RPMI7951 (cell line): ENCODE measurements at places on chromosomes 6 and 20.
A peak's percentile ranks its signal among the peaks of the same experiment; 100 is the strongest.

DNA sequence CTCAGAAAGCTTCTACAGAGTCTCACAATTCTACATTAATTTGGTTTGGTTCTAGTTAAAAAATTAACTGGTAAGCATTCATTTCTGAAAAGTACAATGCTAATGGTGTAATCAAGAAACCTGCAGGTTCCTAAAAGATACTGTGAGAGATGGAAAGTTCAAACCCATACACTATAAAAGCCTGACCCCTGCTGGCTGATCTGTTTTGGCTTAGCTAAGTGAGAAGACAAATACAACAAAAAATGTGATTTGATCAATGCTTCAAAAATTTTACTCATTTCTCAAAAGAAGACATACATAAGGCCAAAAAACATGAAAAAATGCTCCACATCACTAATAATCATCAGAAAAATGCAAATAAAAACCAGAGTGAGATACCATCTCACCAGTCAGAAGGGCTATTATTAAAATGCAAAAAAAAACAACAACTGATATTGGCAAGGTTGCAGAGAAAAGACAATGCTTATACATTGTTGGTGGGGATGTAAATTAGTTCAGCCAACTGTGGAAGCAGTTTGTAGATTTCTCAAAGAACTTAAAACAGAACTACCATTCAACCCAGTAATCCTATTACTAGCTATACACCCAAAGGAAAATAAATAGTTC is 102.8 kb downstream of the MOXD1 start:
- peak; percentile 48 for DNase-seq

DNA sequence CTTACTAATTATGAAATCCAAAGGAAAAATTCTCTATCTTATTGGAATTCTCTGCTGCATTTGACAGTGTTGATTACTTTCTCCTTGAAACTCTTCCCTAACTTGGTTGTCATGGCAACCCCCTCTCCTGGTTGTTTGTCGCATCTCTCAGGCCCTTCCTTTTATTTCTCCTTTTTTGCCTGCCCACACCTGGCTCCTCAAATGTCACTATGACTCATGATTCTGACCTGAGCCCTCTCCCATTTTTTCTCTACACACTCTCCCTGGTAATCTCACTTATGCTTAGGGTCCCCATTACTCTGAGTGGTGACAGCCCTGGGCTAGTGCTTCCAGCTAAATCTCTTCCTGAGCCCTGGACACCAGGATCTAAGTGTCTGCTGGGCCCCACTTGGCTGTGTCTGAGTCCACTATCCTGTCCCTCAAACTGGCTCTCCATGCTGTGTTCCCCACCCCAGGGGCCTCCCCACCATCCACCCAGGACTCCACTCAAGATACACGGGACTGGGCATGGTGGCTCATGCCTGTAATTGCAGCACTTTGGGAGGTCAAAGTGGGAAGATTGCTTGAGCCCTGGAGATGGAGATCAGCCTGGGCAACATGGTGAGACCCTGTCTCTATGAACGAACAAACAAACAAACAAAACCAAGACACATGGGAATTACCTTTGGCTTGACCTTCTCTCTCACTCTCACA is 16.5 kb upstream of the NNAT start:
- no peak for DNase-seq

- no peak for DNase-seq
Measured at GRCh38 chr6:25334793-25335192, 55.6 kb downstream of the CARMIL1 start.

DNA sequence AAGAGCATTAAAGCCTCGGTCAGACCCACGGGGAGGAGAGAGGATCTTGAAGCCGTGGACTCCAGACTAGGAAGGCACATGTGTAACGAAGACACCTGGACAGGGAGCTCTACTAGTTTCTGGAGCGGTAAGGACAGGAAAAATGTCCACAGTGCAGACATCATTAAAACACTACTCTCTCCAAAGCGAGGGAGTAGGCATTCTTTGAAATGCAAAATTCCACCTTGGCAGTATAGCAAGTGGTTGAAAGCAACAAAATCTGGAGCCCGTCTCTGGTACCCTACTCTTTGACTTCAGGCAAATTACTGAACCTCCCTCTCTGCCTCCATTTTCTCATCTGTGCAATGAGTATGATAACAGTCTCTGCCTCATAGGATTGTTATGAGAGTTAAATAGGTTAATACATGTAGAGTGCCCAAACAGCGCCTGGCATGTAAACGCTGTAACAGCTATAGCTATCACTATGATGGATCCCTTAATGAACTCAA is 408 bp upstream of the CRIP3 start:
- DNase-seq, result no peak

DNA sequence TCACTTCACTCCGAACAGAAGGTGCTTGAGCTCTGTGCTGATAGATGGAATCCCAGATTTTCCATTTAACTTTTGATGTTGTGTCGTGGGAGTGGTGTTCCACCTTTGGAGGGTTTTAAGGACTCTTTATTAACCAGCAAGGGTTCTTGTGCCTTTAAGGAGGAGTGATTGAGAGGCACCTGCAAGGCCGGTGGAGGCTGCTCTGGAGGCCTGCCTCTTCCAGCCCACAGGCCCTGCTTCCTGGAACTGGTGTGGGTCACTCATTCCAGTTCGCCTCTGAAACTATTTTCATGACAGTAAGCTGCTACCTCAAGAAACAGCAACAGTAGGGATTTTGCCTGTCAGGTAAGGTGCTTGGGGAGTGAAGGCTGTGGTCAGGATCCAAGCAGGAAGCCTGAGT is 58.8 kb upstream of the APCDD1L start:
- no peak for DNase-seq

- DNase-seq, result no peak
Measured at GRCh38 chr6:159116343-159116742, 52.9 kb upstream of the FNDC1 start.

DNA sequence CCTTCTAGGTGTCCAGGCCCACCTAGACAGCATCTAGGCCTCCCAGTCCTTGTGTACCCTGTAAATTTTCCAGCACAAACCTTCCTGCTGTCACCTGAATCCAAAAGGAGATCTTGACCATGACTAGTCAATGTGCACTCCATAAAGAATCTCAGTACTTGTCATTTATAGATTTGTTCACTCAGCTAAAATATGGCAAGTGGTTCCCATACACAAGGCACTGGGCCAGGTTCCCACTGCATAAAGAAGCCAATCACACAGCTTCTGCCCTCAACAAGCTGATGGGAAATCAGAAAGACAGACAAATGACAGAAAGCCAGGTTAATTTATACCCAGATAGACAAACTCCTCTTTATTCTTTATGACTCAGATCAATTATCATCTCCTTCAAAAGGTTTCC is 526.8 kb downstream of the CD83 start:
- no peak for DNase-seq

GRCh38 chr20:11492386-11492785 is 425.3 kb upstream of the BTBD3 start:
- DNase-seq, result no peak

GRCh38 chr20:50848341-50848808 is 53.5 kb downstream of the BCAS4 start:
- DNase-seq, result peak; percentile 44

DNA sequence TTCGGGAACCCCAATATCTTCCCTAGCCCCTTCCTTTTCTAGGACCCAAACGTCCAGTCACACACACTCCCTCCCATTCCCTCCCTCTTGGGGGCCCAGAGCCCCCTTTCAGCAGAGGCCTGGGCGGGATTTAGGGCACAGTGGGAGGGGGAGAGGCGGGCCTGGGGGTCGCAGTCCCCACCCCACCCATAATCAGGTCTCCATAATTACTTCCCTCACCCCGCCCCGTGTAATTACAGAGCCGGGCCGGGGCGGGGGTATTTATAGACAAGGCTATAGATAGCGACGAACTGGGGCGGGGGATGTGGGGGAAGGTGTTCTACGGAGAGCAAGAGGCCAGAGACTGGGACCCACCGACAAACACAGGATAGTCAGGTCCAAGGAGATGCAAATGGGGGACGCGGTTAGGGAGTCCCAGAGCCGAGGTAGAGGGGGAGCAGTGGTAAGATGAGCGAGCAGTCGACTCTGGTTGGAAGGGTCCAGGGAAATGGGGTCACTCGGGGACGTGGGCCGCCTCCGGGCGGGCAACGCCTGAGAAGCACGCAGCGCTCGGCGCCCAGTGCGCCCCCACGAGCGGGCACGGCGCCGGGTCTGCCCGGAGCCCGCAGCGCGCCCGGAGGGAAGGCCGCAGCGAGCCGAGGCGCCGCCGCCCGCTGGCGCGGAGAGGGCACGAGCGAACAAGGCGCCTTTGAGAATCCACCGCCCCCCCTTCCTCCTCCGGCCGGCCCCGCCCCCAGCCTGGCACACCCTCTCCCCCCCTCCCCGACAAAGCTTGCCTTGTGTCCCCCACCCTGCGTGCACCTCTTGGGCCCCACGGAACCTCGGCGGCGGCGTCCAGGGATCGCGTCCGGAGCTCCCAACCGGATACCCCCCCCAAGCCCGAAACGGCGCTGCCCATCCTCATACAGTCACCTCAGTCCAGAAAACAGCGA is 670 bp upstream of the COL11A2 start:
- peak; percentile 31 for DNase-seq

DNA sequence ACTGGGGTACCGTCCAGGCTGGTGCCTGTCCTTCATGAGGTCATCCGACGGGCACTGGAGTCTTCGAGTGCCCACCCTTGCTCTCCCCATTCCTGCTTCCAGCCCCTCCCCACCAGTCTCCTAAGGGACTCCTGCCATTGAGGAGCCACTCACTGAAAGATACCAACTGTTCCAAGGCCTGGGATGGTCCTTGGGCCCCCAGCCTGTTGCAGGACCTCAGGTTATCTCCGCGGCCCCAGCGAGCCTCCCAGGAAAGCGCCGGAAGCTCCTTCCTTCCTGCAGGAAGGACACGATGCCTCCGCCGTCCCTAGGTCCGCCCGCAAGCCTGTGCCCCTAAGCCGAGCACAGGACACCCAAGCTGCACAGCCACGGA is 1.2 kb downstream of the NKAIN4 start:
- no peak for DNase-seq

GRCh38 chr6:99587792-99588191 is 18.8 kb upstream of the PRDM13 start:
- no peak for DNase-seq

DNA sequence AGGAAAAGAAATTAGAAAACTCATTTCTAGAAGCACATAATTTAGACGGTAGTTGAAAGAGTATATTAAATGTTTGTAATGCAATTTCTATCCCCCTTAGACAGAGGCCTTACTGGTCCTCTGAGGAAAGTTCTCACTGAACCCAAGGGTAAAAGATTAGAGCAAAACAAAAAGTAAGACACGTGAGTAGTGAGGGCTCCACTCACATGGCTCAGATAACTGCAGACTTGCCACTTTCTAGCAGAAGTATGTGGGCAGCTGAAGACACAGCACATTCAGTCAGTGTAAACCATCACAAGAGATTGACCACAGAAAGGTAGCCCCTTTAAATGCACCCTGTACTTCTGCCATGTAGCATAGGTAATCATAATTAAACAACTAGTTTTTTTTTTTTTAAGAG is 193.8 kb downstream of the BTBD9 start:
- no peak for DNase-seq

DNA sequence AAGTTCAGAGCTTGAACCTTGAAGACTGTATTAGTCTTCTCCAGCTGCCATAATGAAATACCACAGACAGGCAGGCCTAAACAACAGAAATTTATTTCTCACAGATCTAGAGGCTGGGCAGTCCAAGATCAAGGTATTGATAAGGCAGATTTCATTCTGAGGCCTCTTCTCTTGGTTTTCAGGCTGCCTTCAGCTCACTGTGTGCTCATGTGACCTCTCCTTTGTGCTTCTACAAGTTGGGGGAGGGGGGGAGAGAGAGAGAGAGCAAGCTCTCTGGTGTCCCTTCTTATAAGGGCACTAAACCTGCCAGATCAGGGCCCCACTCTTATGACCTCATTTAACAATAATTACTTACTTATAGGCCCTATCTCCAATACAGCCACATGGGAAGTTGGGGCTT is 102.6 kb upstream of the RSPO3 start:
- no peak for DNase-seq

GRCh38 chr6:163970846-163971564 is 556.5 kb downstream of the QKI start:
- no peak for DNase-seq

- no peak for DNase-seq
Measured at GRCh38 chr6:157224178-157224950, 99.0 kb downstream of the TMEM242 start.

- no peak for DNase-seq
Measured at GRCh38 chr20:16011056-16011455, 562.2 kb downstream of the KIF16B start.

DNA sequence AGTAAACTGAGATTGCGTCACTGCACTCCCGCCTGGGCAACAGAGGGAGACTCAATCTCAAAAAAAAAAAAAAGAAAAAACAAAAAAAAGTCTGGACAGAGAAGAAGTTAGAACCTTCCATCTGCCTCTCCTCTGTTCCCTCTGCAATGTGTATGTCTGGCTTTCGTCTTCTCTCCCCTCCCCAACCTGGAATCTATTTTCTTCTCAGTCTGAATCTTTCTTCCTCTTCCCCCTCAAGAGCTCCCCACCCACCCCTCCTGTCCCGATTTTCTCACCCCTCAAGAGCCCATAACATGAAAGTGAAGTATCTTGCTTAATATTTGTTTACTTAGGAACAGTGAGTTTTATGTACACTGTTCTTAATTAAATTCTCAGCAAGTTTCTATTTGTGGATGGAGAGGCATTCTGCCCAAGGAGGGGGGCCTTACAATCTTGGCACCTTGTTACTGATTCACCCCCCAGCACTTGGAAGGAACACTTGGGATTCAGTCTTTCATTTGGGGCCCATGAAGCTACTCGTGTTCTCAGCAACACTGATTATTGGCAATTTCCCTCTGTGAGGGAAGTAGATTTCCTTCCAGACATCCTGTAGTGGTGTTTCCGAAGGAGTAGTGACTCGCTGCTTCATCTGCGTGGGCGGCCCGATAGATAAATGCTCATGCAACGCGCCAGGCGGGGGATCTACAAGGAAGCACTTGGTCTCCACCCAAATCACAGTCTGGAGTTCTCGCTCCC is 69.3 kb upstream of the SRSF6 start:
- DNase-seq, result peak; percentile 37

DNA sequence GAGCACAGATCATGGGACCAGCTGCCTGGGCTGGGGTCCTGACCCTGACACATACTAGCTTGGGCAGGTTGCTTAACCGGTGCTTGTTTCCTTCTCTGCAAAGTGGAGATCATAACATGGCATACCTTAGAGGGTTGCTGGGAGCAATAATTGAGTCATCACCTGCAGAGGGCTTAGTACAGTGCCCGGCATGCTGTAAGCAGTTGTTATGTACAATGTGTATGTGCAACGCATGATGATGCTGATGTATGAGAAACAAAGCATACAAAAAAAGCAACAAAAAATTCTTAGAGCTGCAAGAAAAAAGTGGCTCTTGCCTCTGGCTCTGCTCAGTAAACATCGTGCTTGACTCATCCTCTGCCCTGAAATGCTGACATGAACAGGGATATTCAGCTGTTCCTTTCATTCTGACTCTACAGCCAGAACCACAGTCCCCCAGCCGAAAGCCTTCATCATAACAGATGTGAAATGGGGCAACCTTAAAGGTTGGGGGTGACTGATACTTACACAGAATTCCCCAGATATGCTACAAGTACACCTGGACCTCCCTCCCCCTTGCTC is 91.7 kb downstream of the CLIC5 start:
- peak; percentile 79 for DNase-seq
